ENCODE measurements at places on chromosomes 16 and 17.

- DNase-seq = no peak
Observed at GRCh38 chr16:22383827-22384226, 9.4 kb upstream of the CDR2 start.

- DNase-seq = no peak
Observed at GRCh38 chr16:66240631-66241395, 125.7 kb upstream of the CDH5 start.

DNA sequence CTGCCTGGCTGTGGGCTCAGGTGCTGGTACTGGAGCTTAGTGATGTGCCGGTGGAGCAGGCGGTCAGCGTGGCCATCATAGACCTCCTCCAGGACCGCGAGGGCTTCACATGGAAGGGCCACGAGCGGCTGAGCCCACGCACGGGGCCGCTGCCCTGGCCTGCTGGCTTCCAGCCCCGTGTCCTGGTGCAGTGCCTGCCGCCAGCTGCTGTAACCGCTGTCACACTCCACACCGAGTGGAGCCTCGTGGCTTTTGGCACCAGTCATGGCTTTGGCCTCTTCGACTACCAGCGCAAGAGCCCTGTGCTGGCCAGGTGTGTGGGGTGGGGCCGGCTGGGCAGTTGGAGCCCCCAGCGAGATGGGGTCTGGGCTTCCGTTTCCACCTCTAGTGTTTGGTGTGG, 12.0 kb downstream of the LLGL1 start:
- DNase-seq = no peak

DNA sequence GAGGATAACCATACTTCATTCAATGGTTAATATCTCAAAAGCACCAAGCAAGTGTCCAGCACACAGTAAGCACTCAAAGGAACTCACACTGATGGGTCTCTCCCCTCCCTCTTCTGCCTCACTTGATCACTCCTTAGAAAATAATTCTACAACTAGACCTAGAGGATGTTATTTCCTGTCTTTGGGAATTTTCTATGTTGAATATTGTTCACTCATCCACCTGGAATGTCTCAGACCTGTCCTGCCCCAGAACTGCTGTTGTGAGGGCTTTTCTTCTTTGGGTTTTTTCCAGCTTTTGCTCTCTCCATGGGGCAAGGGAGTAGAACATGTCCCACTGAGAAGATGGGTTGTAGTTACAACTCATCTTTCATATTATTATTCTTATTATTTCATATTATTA, 25.3 kb downstream of the NXPH3 start:
- no peak for DNase-seq

GRCh38 chr17:40443988-40444899, 994 bp downstream of the IGFBP4 start:
- DNase-seq = peak; percentile 45

All from B cell (primary cell).